Mesenteric fat pad (tissue), 1 donor: ENCODE measurements at places on chromosomes 4 and X.

DNA sequence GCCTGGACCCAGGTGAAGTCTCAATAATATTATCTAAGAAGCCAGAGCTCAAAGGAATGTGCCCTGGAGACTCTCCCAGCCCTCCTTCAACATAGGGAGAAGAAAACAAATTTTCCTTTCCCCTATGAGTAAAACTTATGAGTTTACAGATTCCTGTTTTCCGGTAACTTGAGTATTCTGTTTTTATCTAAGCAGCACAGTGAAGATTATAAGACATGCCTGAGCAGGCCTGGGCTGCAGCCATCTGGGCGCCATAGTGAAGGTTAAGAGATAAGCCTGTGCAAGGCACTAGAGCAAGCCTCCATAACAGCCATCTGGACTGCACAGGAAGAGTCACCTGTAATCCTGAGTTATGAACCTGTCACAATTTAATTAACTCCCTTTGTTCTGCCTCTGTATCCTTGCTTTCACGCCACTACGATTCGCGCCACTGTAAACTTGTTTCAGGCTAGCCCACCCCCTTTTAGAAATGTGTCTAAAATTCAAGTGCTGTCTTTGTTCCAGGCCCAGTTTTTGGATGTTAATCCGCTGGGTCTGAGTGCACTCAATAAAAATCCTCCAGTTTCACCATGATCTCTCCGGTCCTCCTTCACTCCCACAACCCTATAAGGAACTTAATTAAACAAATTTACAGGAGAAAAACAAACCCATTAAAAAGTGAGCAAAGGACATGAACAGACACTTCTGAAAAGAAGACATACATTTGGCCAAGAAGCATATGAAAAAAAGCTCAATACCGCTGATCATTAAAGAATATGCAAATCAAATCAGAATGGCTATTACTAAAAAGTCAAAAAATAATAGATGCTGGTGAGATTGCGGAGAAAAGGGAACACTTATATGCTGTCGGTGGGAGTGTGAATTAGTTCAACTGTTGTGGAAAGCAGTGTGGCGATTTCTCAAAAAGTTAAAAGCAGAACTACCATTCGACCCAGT is 189.5 kb downstream of the APBB2 start:
- DNase-seq = no peak

DNA sequence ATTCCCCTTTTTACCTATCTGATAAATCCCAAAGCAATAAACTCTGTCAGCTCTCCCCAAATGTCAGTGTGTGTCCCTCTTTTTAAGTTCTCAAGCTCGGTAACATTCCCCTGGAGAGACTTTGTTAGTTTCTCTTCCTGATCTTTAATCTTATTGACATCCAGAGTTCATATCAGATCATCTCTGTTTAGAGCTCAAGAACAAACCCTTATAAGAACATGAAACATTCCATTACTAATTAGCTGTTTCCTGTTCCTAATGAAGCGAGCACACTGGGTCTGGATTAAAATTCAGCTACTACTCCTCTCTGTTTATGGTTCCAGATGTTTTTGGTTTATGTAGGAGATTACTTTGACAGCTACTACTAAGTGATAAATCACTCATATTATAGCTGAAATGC is 681.5 kb downstream of the DACH2 start:
- no peak for DNase-seq

DNA sequence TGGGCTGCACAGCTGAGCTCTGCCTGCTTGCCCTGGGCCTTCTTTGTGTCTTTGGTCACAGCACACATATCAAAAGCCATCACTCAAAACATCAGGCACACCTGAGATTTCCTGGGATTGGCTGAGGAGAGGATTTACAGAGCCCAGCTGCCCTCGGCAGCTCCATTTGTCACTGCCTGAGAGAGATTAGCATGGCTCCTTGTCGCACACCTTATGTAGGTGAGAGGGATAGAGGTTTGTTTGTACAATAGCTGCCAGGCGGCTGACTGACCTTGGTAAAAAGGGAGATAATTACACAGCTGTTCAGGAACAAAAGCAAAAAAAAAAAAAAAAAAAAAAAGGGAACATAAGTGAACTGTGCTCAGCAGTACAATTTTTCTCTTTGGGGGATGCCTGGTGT is 63.2 kb downstream of the MGST2 start:
- no peak for DNase-seq

DNA sequence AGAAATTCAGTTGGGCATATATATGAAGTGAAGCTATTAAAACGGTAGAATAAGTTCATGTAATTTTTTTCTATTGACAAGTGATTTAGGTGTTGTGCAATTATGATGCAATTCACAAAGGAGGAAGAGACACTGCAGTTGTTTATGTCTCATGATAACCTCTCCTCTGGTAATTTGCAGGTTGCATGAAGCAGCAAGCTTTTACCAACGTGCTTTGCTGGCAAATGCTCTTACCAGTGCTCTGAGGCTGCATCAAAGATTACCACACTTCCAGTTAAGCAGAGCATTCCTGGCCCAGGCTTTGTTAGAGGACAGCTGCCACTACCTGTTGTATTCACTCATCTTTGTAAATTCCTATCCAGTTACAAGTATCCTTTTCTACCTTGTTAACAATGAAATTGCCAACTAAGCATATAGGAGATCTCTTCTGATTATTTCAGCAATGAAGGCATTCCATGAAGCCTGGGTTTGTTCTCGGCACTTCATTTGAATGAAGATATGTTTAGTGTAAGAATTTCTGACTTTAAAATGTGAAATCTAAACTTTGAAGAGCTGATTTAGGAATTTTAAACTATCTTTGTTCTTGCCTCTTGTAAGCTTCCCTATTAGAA is 3.9 kb downstream of the TMEM33 start:
- no peak for DNase-seq

DNA sequence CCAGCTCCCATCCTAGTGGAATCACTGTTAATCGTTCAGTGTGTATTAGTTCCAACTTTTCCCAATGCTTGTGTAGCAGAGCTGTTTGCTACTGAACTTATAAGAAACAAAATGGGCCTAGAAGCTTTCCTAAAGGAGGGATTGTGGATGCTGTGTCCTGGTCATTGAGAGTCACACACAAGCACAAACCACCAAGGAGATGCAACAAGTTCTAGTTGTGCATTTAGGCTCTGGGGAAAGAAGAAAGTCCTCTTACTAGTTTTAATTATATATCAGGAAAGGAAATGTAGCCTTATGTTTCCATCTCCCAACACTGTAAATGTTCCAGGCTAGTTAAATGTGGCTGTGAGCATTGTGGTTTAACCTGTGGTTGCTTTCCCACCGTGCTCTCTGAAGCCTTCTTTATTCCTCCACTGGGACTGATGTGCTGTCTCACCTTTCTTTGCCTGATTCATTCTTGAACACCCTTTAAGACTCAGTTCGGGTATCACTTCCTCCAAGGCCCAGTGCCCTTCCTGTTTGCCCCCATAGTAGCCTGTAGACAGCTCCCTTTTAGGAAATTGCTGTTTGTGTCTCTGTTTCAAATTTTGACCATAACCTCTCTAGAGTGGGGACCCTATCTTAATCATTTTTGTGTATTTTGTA is 34.3 kb downstream of the ATP10D start:
- DNase-seq = no peak

DNA sequence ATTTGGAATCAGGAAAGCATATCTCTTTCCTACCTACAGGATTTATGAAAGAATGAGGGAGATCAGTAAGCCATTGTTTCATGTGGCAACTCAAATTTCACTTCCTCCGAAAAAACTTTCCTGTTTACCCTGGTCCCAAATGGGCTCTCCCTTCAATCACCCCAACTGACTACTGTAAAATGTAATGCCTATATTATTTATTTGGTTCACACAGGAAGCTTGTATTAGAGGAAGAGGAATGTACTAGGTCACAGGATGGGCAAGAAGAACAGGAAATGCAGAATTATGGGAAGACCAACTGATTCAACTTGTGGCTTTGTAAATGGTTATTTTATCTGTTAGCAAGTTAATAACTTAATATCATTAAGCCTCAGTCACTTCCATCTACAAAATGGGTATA is 23.1 kb downstream of the COL4A6 start:
- no peak for DNase-seq

GRCh38 chrX:104712515-104712914 is 146.5 kb downstream of the IL1RAPL2 start:
- no peak for DNase-seq

GRCh38 chr4:105510245-105510644 is 36.4 kb upstream of the PPA2 start:
- no peak for DNase-seq

- no peak for DNase-seq
Measured at GRCh38 chr4:124118061-124118460, 594.5 kb downstream of the ANKRD50 start.

- no peak for DNase-seq
Measured at GRCh38 chr4:24192018-24192641, 302.3 kb upstream of the PPARGC1A start.

DNA sequence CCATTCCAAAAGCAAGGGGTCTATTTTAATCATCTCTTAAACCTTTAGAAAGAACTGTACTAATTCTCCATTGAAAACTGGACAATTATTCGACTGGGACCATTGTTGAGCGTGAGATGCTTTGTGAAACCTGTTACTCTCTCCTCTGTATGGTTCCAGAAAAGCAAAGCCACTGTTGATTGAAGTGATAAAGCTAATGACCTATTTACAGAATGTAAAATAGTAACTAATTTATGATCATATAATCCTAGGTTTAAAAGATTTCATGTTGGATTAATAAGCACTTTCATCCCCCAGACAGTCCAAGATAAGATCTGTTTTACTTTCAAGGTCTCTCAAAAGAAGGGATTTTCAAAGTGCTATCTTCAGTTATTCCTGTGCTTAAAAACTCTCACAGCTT is 614.5 kb downstream of the TMA16 start:
- no peak for DNase-seq

GRCh38 chr4:174358410-174358809 is 74.7 kb downstream of the CEP44 start:
- DNase-seq = no peak

- DNase-seq = no peak
Measured at GRCh38 chr4:14669371-14669770, 332.9 kb upstream of the CPEB2 start.

- no peak for DNase-seq
Measured at GRCh38 chr4:185305979-185306442, 89.7 kb downstream of the LRP2BP start.

- DNase-seq = no peak
Measured at GRCh38 chrX:42686296-42686695, 91.7 kb downstream of the PPP1R2C start.

- DNase-seq = no peak
Measured at GRCh38 chr4:14864365-14865030, 137.8 kb upstream of the CPEB2 start.

- no peak for DNase-seq
Measured at GRCh38 chrX:5449323-5449722, 779.3 kb downstream of the NLGN4X start.

DNA sequence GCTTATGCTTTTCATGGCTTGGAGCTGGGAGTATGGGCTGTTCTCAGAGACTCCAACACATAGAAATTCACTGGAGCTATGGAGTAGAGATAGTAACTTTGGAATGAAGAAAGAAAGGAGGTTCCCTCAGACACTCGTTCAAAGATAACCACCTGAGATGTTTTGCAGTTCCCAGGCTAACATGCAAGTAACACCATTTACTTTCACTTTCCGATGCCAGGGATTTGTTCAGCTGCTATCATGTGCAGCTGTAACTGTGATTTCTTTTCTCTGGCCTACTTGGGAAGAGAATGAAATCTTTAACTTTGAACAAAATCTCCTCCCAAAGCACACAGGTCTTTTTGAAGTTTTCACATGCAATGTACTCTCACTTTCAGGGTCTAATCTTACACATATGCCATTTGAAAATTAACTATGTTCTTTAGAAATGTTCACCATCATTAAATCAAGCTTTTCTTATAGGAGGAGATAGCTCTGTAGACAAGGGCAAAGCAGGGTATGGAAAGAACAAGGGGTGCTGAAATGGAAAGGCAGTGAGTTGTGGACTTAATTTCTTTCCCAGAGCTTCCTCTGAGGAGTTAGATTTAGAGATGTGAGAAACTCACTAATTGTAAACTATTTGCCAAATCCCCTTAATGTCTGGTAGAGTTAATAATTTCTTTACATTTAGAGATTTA is 514.3 kb downstream of the PDHA2 start:
- no peak for DNase-seq

- DNase-seq = no peak
Measured at GRCh38 chr4:181685911-181686310, 557.3 kb upstream of the TENM3 start.

DNA sequence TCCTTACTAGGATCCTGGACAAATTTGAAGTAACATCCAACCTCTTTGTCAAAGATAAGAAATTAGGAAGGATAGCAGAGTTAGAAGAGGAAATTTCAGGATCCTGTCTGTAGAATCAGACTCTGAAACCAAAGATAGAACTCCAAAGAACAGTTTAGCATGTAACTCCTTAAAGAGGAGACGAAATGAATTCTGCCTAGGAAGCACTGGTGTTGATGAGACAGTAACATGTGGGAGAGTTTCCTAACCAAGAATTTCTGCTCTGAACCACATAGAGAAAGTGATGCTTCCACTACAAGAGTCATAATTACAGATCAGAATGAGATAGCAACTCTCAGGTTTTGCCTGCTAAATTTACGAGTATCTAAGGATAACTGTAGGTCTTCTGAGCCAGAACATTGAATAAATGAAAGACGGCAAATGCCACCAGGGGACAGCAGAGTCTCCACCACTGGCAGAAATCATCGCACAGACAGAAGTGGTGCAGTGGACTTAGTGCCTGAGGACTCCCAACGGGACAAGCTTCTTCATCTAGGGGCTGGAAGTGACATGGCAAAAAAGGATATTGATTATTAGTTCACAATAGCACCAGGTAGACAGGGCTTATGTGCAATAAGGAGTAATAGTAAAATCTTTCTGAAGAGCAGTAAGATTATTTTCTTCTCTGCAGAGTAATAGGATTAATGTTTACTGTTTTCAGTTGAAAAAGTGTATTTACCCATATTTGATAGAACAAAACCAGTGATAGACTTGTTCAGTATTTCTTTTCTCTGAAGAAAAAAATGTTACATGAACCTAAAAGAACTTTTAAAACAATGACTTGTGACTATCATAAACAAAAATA is 6.7 kb upstream of the PPID start:
- DNase-seq = no peak

GRCh38 chr4:125780164-125780563 is 465.4 kb downstream of the FAT4 start:
- DNase-seq = no peak

DNA sequence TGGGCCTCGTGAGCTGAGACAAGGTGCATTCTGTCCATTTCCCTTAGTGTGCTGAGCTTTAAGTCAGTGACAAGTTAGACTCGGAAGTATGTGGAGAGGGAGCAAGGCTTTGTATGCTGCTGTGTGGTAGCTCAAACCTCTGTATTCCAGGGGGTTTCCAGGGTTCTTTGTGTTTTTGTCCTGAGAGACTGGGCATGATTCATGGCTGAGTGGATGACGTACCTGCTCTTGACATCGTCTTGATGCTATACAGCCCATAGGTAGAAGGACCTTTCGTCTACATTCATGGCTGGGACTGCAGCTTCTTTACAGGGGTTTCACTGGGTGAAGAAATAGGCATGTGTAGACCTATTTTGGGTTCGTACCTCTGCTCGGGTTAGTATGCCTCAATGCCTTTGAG is 162.7 kb upstream of the WDR1 start:
- DNase-seq = no peak

- no peak for DNase-seq
Measured at GRCh38 chr4:657834-658667, 16.0 kb downstream of the ATP5ME start.
